ENCODE measurements at places on chromosomes 13 and 19.

DNA sequence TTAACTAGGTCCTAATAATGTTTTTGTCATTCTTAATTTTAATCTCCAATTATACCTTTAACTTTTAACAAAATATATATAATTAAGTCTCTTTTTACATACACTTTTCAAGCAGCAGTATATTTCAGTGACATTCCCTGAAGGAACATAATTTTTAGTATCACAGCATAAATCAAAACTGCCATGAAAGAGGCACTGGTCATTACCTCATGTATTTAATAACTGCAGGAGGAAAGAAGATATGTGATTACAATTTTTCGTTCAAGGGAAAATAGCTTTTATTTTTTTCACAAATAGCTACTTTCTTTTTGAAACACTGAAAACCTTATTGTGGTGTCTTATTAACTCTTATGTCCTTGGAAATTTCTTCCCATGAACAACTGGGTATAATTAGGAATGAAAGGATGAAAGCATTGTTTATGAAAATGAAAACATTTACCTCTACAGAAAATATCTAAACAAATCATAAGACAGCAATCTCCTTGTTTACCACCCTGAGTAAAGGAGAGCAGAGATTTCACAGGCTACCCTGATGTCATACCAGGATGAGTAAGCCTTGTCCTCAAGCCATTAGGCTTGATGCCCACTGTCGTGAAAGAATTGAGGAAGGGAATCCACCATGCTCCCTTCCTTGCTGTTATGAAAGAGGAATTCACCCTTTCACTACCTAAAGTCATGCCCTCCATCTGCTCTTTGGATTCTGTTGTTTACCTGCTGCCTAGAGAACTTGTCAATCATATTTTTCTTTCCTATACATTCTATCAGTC lies 877.2 kb upstream of the PCDH20 start:
- no peak for DNase-seq

DNA sequence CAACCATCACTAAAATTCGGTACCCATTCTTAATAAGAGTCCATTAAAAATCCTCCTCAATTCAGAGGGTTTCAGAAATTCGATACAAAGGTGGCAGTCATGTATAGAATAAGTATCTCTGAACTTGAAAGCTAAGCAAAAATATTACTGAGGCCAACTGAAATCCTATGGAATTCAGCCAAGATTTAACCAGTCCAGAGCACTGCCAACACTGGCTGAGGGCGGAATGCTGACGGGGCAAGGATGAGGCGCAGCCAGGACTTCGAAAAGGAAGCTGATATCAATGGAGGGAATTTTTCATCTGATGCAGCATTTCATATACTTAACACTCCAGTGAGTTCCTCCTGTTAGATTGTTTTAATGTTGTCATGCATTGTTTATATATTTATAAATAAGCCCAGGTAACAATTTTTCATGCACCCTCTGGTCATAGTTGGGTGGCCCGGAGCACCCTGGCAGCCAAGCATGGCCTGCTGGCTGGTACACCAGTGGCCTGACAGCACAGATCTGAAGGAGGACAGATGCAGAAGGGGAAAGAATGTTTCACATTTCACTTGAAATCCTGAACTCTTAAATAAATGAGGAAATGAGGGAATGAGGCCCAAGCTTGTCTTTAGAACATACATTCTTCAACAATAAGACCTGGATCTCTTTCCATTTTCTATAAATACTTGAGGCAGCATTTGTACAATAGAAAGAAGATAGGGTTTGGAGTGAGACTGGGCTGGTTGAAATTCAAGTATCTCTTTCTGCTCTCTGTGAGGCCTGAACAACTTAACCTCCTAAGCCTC lies 41.5 kb downstream of the WDFY2 start:
- no peak for DNase-seq

DNA sequence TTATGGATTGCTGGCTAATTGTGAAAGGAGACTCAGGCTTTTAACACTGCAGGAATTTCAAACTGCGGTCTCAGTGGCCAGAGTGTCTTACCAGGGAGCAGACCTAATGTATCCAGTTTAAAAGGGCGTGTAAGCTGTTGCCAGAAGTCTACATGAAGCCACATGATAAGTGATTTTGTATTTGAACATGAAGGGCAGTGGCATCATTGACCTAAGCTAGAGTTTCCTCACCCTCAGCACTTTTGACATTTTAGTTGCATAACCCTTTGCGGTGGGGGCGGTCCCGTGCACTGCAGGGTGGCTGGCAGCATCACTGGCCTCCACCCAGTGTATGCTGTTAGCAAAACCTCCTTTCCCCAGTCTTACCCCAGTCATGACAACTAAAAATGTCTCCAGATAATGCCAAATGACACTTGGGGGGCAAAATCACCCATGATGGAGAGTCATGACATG lies 23.7 kb upstream of the GPR18 start:
- no peak for DNase-seq

- no peak for DNase-seq
Observed at GRCh38 chr13:44108331-44108858, 228.7 kb downstream of the LACC1 start.

- DNase-seq: no peak
Observed at GRCh38 chr19:43622070-43622469, 2.6 kb upstream of the ZNF428 start.

DNA sequence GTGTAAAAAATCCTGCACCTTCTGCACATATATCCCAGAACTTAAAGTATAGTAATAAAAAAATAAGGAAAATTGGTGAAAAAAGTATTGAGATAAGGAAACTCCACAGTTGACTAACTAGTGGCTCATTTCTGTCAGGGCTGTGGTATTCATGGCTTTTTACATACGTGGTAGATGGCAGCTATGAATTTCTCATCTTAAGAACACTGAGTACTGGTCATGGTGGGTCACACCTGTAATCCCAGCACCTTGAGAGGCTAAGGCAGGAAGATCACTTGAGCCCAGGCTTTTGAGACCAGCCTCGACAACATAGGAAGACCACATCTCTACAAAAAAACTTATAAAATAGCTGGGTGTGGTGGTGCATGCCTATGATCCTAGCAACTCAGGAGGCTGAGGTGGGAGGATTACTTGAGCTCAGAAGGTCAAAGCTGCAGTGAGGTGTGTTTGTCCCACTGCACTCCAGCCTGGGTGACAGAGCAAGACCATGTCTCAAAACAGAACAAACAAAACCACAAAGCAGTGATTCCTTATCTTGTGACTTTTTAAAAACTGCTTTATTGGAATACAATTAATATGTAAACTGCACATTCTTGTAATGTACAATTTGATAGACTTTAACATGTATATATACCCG lies 16.8 kb downstream of the SLAIN1 start:
- DNase-seq: no peak

GRCh38 chr19:38028913-38029510 lies 122.0 kb downstream of the SIPA1L3 start:
- DNase-seq: no peak

GRCh38 chr13:51913421-51914136 lies 51.8 kb downstream of the CCDC70 start:
- no peak for DNase-seq

DNA sequence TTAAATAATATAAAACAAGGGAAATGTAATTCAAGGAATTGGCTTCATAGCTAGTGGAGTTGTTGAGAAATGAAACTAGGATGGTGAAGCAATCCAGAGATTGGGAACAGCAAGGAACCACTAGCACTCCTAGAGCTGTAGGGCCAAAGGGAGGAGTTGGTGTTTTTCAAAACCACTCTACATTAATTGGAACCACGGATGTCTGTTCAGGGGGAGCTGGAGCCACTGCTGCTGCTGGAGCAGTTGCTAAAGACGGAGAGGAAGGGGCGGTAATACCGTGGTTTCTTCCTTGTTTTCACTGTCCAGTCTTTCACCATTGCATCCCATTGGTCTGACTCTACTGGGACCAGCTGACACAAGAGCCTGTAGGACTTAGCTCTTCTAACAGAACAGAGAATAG lies 8.5 kb downstream of the DNAJC15 start:
- DNase-seq: no peak

Data from cerebellar nuclear complex (tissue), 1 donor.